ENCODE measurements at places on chromosomes 5 and 9.

DNA sequence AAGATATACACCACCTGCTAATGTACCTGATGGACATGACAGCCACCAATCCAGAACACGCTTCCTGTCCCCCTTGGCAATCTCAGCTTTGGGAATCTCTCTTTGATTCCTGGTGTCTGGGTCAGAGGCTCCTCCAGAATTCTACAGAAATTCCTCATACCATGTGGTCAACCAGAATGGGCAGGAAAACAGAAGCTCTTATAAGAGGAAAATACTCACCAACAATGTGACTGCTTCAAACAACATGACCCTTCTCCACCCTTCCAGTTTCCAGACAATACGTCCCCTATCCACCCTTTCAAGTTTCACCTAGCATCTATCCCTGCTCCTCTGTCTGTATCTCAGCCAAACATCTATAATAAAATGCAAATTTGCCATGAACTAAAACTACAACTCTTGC is 247.2 kb downstream of the DENND1A start:
- no peak for DNase-seq

DNA sequence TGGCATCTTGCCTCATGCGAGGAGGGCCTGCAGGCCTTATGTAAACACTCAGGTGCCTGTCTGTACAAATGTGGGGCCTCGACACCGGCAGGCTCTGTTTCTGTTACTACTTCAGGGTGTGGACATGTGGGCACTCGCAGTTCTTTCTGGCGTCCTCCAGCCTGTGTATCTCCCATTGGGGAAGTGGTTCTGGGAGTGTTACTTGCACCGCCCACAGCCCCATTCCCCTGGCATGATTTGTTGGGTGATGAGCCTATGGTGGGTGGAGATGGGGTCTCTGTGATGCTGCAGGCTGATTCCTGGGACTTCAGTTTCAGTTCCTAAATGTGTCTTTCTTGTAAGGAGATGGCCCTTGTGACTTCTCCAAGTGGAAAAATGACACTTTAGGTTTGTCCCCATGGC is 82.1 kb upstream of the PITX1 start:
- no peak for DNase-seq

DNA sequence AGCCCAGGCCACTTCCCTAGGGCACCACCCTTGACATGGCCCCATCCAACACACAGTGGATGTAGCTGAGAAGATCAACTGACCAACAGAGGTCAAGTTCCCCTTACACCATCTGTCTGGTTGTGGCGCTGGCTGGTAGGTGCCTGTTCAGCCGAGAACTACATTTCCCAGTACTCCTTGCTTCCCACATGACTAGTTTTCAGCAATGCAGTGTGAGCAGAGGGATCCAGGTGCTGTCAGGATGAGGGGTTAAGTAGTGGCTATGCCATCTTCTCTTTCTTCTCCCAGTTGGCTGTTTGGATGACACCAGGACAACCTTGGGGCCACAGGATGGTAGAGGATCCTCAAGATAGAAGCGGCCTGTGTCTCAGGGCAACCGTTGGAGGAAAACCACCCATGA is 48.6 kb upstream of the SH3PXD2B start:
- no peak for DNase-seq

- no peak for DNase-seq
These were observed 6.1 kb upstream of the FAM120AOS start for GRCh38 chr9:93459432-93459847.
